ENCODE measurements at places on chromosomes 13 and 19. TPM values are rescaled to one million over a fixed set of nuclear protein-coding genes. Genes with fewer than 3 reads are reported as not detected.

The IGSF23 gene
- total RNA-seq, result not detected

The SMIM44 gene
- total RNA-seq, result 6.5 TPM

The CAPN12 gene
- 0.38 TPM for total RNA-seq

The LILRA5 gene
- 0.93 TPM for total RNA-seq

The FAM124A gene
- total RNA-seq, result 16.2 TPM

The PRRG2 gene
- 0.77 TPM for total RNA-seq

The ATP4A gene
- total RNA-seq, result not detected
